ENCODE measurements at places on chromosomes 12 and 14.
A peak's percentile ranks its signal among the peaks of the same experiment; 100 is the strongest.

DNA sequence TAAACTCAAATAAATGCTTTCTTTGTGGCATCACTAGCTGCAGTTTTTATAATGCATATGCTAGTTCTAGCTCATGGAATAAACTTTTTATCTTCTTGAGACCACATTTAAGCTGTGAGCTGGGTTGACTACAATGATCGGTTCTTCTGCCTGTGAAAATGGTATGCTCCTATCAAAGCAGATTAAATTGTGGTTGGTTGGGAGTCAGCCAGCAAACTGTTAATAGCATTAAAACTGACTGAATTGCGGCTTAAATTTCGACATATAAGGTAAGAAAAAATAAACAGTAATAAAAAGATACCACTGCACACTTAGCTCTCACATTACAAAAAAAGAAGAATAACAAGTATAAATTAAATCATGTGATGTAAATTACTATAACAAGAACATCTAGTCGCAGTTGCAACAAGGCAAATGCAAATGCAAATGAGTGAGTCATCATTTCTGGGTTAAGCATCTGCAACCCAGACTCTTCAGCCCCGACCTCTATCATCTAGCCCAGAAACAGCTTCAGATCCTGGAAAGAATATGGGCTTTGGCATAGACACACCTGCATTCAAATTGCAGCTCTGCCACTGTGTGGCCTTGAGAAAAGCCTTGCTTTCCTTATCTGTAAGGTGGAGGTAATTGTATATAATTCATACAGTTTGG, 19.8 kb upstream of the DHRS7 start:
- DNase-seq = no peak

GRCh38 chr14:22391908-22392565, 197.0 kb downstream of the DAD1 start:
- DNase-seq = no peak

DNA sequence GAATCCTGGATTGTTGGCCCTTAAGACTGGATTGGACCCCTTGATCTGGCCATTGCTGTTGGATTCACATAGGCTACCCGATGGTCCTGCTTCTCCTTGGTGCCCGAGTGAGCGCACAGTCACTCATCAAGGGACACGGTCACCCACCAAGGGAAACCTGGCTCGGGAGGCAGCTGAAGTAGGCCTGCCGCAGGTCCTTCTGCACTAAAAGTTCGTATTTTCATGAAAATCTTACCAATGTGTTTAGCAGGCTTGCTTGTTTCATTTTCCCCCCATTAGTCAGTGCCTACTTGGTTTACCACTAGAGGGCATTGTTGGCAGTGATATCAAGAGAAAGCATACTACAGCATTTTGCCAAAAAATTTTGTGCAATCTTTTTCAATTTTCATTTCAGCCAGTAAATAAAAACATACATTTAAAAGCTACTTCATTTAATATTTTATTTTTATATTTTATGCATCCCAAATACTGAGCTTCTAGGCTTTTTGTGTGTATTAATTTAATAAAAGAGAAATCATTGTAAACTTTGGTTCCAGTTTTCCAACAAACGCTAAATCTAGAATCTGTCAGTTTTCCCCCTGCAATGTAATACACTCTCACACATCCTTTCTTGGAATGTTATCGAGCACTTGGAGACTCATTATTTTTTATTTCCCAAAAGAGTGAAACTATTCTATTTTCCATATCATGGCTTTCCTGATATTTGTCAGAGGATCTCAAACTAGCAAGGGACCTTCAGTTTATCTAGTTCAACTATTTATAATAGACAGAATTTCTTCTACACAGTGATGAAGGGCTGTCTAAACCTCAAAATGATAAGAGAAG, 116.7 kb downstream of the LMNTD1 start:
- DNase-seq = peak; percentile 63

GRCh38 chr12:57521525-57522010, 1.1 kb upstream of the MBD6 start:
- DNase-seq = no peak

DNA sequence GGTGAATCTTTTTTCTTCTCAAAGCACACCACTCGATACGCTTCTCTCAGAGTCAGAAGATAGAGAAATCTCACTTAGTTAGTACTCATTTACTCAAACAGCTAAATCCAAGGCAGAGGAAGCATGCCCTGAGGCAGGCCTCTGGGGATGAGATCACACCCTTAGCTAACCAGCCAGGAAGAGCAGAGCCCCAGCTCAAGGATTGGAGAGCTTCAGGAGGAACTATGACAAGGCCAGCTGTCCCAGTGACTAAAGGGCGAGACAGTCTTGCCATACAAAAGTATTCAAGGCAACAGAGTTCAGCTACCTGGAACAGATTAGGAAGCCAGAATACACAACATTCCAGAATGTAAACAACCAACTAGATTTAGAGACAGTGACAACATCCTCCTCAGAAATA, 197.7 kb upstream of the CCDC196 start:
- DNase-seq = no peak

- no peak for DNase-seq
Observed at GRCh38 chr12:25119020-25119419, 75.9 kb downstream of the DNAI7 start.

- DNase-seq = peak; percentile 28
Observed at GRCh38 chr14:85175556-85175955, 354.4 kb upstream of the FLRT2 start.

DNA sequence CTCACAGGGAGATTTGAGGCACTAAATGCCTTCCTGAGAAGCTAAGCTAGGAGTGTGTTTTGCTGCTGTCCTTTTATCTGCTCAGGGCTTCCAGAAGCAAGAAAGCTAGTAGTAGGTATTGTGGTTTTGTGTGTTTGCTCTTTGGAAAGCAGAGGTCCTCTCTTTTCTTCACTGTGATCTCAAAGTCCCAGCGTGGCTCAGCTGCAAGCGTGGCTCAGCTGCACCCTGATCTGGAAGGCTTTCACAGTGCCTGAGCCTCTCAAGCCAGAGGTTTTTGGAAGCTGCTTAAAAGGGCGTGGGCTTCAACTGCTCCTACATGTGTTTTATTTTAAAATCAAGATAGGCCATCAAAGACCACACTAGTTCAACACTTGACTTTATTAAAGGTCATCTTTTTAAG, 337.4 kb upstream of the RGS6 start:
- DNase-seq = no peak

DNA sequence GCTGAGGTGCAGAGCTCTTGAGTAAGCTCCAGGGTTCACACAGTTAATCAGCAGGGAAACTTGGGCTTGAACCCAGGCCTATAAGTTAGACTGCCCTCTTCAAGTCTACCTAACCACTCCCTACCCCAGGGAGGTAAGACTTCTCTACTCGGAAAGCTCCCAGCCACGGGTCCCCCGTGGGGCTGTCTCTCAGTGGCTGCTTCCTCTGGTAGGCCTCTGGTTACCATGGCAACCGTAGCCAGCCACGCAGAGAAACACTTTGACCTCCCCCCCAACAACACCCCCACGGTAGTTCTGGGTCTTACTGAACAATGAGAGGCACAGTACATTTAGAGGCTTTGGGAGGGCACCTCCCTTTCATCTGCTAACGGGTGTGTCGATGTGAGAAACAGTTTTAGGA, 245.2 kb downstream of the AACS start:
- DNase-seq = no peak

DNA sequence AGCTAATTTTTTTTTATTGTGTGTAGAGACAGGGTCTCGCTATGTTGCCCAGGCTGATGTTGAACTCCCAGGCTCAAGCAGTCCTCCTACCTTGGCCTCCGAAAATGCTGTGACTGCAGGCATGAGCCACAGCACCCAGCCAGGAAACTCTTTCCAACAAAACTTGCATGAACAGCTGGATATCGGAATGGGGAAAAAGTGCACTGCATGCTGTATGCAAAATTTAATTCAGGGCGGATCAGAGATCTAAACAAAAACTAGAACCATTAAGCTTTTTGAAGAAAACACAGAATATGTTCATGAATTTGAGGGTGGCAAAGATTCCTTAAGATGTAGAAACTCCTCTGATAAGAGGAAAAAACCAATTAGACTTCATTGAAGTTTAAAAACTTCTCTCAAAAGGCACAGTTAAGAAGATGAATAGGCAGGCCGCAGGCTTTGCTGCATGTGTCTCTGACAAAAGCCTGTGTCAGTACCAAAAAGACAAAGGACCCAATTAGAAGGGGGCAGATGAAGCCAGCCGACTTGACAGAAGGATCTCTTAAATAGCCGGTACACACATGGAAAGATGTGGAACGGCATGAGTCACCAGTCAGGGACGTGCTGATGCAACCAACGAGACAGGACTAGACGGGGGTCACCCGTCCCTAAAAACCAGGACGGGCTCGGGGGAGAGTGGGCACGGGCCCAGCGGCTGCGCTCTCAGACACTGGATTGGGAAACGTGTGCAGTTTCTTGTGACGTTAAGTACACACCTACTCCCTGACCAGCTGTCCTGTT, 34.8 kb upstream of the MMP17 start:
- peak; percentile 61 for DNase-seq

DNA sequence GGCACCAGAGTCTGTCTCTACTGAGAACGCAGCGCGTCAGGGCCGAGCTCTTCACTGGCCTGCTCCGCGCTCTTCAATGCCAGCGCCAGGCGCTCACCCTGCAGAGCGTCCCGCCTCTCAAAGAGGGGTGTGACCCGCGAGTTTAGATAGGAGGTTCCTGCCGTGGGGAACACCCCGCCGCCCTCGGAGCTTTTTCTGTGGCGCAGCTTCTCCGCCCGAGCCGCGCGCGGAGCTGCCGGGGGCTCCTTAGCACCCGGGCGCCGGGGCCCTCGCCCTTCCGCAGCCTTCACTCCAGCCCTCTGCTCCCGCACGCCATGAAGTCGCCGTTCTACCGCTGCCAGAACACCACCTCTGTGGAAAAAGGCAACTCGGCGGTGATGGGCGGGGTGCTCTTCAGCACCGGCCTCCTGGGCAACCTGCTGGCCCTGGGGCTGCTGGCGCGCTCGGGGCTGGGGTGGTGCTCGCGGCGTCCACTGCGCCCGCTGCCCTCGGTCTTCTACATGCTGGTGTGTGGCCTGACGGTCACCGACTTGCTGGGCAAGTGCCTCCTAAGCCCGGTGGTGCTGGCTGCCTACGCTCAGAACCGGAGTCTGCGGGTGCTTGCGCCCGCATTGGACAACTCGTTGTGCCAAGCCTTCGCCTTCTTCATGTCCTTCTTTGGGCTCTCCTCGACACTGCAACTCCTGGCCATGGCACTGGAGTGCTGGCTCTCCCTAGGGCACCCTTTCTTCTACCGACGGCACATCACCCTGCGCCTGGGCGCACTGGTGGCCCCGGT, at the start of gene PTGDR:
PTGDR (plus strand) TSS at position 198 of the 778 bp plus-strand sequence; CDS start at position 315, 117 bp downstream.
- no peak for DNase-seq

- DNase-seq = no peak
Observed at GRCh38 chr12:88433997-88434703, 146.1 kb downstream of the KITLG start.

DNA sequence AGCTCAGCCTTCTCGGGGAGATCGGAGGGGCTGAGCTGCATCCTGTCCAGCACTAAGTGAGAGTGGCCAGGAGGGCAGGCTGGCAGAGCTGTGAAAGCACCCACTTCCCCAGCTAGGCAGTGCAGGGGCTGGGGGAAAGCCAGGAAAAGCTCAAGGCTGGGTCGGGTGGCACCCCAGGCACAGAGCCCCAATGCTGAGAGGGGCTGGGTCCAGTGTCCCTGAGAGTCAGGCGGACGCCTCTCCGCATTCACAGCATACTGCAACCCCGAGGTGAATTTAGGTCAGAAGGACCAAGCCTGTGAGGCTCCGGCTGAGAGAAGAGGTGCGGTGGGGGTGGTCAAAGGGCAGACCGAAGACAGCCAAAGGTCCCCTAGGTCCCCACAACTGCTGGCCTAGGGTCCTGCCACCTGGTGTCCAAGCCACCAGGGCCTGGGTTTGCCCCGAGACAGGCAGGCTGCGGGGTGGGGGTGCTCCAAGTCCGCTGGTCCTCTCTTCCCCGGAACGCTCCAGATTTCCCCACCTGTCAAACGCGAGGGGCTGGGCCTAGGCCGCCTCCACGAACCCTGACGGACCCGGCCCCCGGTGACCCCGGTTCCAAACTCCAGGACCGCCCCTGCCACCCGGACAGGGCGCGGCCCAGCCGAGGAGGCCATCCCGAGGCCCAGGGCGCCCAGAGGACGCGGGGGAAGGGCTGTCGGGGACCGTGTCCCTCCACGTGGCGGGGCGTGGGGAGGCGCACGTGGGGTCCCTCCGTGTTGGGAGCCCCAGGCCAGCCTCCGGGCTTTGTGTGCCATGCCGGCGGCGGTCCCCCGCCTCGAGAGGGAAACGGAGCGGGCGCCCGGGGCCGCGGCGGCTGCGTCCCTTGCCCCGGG, 527 bp downstream of the CAMKK2 start:
- no peak for DNase-seq

DNA sequence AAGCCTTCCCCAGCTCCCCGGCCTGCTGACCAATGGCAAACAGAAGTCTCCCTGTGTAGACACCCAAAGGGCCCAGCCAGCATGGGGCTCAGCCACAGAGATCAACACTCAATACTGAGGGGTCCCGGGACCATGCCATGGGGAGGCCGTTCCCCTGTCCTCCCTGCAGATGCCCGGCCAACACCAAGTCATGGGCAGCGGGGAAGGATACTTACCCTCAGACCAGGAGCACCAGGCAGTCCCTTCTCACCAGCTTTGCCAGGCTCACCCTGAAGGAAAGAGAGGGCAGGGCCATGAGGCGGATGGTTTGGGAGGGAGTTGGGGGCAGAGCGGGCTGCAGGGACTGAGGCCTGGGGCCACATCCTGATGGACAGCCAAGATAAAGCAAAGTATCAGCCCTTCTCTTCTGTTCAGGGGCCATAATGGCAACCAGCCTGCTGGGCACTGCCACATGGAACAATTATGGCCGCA, 19.9 kb downstream of the COL2A1 start:
- DNase-seq = no peak

- DNase-seq = no peak
Observed at GRCh38 chr12:66235626-66236281, 46.7 kb downstream of the IRAK3 start.

DNA sequence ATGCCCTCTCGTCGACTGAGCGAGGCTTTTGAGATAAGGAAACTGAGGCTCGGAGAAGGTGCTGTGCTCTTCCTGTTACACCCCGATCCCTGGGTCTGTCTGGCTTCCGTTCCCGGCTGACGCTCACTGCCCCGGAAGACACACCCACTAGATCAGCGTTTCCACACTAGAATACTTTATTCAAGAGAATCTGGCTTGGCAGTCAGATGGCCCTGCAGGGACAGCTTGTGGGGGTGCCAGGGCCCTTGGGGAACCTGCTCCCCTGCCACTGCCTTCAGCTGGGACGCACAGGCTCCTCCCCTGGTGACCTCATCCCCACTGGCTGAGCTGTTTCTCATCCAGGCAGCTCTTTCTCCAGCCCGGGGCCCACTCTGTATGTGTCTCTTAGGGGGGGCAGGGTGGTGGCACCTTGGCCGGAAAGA, 13.7 kb downstream of the PGF start:
- no peak for DNase-seq

DNA sequence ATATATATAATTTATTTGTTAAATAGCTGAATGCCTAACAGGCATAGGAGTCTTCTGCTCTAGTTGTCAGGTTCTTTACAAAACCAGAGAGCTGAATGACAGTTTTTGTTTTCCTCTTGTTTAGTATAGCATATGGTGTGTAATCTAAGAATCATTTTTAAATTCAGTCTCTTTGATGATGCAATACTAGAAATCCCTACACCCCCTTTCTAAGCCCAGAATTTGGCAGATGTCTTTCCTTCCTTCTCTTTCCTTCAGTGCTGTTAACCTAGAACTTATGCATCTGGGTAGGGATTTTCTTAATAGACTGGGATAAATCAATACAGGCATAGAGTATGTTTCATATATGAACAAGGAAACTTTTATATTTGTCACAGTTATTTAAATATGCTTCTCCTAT, 198.1 kb downstream of the KCNH5 start:
- no peak for DNase-seq

All from AG09309 (cell line).